Kidney (tissue), 22 donors: ENCODE measurements at places on chromosomes 2 and 18.

GRCh38 chr2:105243961-105244360 is 2.4 kb downstream of the GPR45 start:
- no peaks in the 10 kb centered on the region for H3K4me1 ChIP-seq
- no peak for DNase-seq
- no peak overlapping the region for H3K27ac ChIP-seq
- no peaks in the 10 kb centered on the region for H3K36me3 ChIP-seq

GRCh38 chr2:135093193-135093592 is 41.1 kb downstream of the RAB3GAP1 start:
- no peaks in the 10 kb centered on the region for H3K27me3 ChIP-seq
- H3K4me3 ChIP-seq, result no peak overlapping the region
- no peaks in the 10 kb centered on the region for H3K4me1 ChIP-seq
- H3K36me3 ChIP-seq, result peaks cover 4% of the 10 kb centered on the region
- H3K27ac ChIP-seq, result no peak overlapping the region
- DNase-seq, result no peak

DNA sequence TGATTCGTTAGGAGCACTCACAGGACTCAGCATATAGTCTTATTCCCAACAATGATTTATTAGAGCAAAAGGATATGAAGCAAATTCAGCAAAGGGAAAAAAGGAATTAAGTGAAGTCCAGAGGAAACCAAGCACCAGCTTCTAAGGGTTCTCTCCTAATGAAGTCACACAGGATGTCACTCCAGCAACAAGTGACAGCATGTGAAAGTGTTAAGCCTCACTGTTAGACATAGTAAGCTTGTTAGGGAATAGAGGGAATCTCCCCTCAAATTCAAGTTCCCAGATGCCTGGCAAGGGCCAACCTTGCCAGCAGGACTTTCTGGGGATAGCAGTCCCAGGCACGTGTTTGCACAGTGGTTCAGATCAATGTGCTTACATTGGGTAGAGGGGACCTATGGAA is 4.4 kb upstream of the SLC30A6 start:
- H3K36me3 ChIP-seq, result no peaks in the 10 kb centered on the region
- no peak for DNase-seq
- no peak overlapping the region for H3K27ac ChIP-seq
- no peaks in the 10 kb centered on the region for H3K27me3 ChIP-seq
- H3K4me3 ChIP-seq, result no peak overlapping the region

- no peaks in the 10 kb centered on the region for H3K4me1 ChIP-seq
- no peak overlapping the region for H3K4me3 ChIP-seq
- peak; percentile 85 for DNase-seq
- no peak overlapping the region for H3K27ac ChIP-seq
Measured at GRCh38 chr18:53380063-53380639, 844.3 kb downstream of the MBD2 start.

- H3K36me3 ChIP-seq, result no peaks in the 10 kb centered on the region
- no peak overlapping the region for H3K4me3 ChIP-seq
- H3K27me3 ChIP-seq, result no peaks in the 10 kb centered on the region
- DNase-seq, result no peak
- no peaks in the 10 kb centered on the region for H3K4me1 ChIP-seq
Measured at GRCh38 chr2:210965472-210965871, 409.1 kb downstream of the CPS1 start.

- no peaks in the 10 kb centered on the region for H3K4me1 ChIP-seq
- H3K4me3 ChIP-seq, result no peak overlapping the region
- H3K27me3 ChIP-seq, result no peaks in the 10 kb centered on the region
- peak; percentile 36 for DNase-seq
- H3K27ac ChIP-seq, result peak overlapping the region; percentile 34
Measured at GRCh38 chr2:101328474-101329007, 20.0 kb upstream of the RNF149 start.

GRCh38 chr2:149218497-149218896 is 111.9 kb upstream of the LYPD6 start:
- no peaks in the 10 kb centered on the region for H3K27me3 ChIP-seq
- no peak overlapping the region for H3K27ac ChIP-seq
- no peaks in the 10 kb centered on the region for H3K36me3 ChIP-seq
- H3K4me1 ChIP-seq, result no peaks in the 10 kb centered on the region
- no peak overlapping the region for H3K4me3 ChIP-seq

DNA sequence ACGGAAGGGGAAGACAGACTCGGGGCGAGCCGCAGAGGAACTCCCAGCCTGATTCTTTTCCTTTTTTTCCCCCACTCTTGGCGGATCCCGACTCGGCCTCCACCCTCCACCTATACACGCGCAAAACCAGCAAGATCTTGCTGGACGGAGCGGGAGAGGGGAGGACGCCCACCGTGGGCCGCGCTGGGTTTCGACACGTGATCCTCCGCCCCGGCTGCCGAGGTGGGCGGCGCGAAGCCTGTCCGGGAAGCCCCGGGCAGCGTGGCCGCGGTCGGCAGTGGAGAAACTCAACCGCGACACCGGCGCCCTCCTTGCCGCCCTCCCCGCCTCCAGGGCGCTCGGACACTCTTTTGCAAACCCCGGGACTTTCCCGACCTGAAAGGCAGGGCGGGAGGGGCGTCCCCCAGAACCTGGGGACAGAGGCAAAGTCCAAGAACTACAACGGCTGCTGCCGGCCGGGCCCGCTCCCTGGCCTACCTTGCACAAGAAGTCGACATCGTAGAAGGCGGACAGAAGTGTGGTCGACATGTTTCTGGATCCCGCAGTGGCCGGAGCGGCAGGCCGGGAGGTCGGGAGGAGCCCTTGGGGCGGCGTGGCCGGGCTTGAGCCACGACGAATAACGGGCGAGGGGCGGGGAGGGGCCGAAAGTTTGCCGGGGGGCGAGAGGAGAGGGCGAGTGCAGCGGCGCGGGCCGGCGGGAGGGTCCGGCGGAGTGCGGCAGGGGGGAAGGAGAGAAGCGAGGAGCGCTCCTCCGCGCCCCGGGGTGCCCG is 433 bp downstream of the ZFP36L2 start:
- peak; percentile 85 for DNase-seq
- peaks cover 6% of the 10 kb centered on the region for H3K4me1 ChIP-seq
- H3K36me3 ChIP-seq, result peaks cover 7% of the 10 kb centered on the region
- H3K27me3 ChIP-seq, result no peaks in the 10 kb centered on the region
- H3K27ac ChIP-seq, result peak overlapping the region; percentile 99

GRCh38 chr2:3399829-3400228 is 20.3 kb downstream of the TRAPPC12 start:
- no peak overlapping the region for H3K27ac ChIP-seq
- peaks cover 5% of the 10 kb centered on the region for H3K36me3 ChIP-seq
- no peaks in the 10 kb centered on the region for H3K27me3 ChIP-seq
- H3K4me3 ChIP-seq, result no peak overlapping the region

DNA sequence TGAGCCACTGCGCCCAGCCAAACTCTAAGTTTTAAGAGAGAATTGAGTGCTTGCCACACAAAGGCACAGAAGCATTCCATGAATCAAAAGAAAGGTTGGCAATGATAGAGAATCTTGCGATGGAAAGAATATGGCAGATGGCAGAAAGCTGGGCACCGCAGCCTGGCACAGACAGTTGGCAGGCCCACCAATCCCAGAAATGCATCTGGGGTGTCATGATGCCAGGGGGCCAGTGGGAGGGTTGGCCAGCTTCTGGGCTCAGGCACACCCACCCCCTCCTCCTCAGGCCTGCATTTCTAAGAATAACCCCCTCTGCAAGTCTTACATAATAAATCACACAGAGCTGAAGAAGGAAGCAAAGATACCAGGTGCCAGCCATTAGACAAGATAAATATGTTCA is 19.6 kb downstream of the ZNF2 start:
- H3K36me3 ChIP-seq, result peaks cover 16% of the 10 kb centered on the region
- H3K4me1 ChIP-seq, result no peaks in the 10 kb centered on the region
- no peak overlapping the region for H3K4me3 ChIP-seq
